Caki2 (cell line): ENCODE measurements at places on chromosomes 4 and X. TPM values are rescaled to one million over a fixed set of nuclear protein-coding genes. Genes with fewer than 3 reads are reported as not detected.
A peak's percentile ranks its signal among the peaks of the same experiment; 100 is the strongest.

FREM3 gene
- total RNA-seq, result not detected in 2 replicates

DNA sequence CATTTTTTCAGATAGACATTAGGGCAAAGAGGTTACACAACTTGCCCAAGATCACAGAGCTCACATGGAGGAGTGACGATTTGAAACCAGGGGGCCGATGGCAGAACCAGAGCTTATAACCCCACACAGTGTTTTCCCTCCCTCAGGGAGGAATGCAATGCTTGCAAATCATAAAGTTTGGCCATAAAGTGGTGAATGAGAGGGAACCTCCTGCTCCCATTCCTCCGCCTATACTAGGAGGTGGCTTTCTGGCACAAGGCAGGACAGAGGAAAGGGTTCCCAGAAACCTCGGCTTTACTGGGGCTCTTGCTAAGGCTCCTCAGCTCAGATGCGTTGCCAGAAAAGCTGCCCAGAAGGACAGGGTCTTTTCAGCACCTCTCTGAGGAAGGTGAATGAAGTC, 19.3 kb downstream of the TMEM154 start:
- no peak for DNase-seq

GRCh38 chr4:93779228-93779627, 49.3 kb upstream of the ATOH1 start:
- no peak for DNase-seq

- DNase-seq, result no peak
These were observed 30.7 kb upstream of the RAPGEF2 start for GRCh38 chr4:159071969-159072765.

GRCh38 chr4:186723292-186724057, at the start of gene FAT1:
Gene FAT1 (minus strand): TSS chr4:186723856. CDS start chr4:186709827, 14,029 bp downstream.
- peak; percentile 53 for DNase-seq

SSX4 gene
- total RNA-seq, result not detected in 2 replicates

PDGFRA gene
- 0.41 and 0.88 TPM in 2 replicates for total RNA-seq

- DNase-seq, result no peak
These were observed 15.0 kb downstream of the TLR7 start for GRCh38 chrX:12881914-12882313.

ZNF185 gene
- 6.0 and 7.2 TPM in 2 replicates for total RNA-seq

GRCh38 chr4:94960708-94961107, 203.0 kb downstream of the BMPR1B start:
- no peak for DNase-seq

SPANXD gene
- not detected in 2 replicates for total RNA-seq

- DNase-seq, result no peak
These were observed 31.9 kb downstream of the REPS2 start for GRCh38 chrX:16978193-16978984.

DCLK2 gene
- 11.1 and 29.7 TPM in 2 replicates for total RNA-seq

- no peak for DNase-seq
These were observed 171.4 kb downstream of the GPC3 start for GRCh38 chrX:133813971-133814370.

DNA sequence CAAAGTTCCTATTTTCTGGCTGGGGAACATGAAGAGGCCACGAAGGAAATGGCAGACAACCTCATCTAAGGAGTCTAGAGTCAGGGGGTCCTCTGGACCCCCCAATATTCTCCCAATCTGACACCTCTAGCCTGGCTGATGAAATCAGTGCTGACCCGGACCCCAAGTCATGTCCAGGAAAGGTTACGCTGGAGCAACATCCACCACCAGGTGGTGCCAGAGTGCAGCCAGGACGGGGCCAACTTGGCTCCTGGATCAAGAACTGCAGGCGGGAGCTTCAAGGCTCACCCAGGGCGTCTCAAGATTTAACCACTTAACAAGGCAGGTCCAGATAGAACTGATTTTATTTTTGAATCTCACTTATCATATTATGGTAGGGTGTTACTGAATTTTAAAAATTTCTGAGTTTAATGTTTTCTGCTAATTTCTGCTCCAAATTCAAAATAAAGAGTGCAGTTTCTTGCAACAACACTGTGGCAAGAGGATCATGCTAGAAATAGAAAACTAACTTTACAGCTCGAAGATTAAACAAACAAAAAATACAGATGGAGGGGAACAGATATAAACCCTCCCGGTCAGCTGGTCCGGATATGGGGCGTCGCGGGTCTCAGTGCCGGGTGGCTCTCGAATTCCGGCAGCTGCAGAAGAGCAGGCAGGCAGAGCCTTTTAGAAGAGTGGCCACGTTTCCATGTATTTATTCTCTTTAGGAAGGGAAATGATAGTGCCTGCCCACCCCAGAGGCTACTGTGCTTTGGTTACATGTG, 135.5 kb downstream of the AFAP1 start:
- DNase-seq, result peak; percentile 55

DNA sequence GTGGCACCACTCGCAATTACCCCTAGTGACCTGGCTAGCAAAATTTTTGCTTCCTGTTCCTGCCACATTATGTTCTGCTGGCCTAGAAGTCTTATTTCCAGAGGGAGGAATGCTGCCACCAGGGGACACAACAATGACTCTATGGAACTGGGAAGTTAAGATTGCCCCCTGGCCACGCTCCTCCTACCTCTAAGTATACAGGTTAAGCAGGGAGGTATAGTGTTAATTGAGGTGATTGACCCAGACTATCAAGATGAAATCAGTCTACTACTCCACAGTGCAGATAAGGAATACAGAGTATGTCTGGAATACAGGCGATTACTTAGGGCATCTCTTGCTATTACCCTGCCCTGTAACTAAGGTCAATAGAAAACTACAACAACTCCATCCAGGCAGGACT, 48.8 kb upstream of the SMARCAD1 start:
- no peak for DNase-seq

- DNase-seq, result no peak
These were observed 76.7 kb upstream of the NDST3 start for GRCh38 chr4:117957571-117957970.

DNA sequence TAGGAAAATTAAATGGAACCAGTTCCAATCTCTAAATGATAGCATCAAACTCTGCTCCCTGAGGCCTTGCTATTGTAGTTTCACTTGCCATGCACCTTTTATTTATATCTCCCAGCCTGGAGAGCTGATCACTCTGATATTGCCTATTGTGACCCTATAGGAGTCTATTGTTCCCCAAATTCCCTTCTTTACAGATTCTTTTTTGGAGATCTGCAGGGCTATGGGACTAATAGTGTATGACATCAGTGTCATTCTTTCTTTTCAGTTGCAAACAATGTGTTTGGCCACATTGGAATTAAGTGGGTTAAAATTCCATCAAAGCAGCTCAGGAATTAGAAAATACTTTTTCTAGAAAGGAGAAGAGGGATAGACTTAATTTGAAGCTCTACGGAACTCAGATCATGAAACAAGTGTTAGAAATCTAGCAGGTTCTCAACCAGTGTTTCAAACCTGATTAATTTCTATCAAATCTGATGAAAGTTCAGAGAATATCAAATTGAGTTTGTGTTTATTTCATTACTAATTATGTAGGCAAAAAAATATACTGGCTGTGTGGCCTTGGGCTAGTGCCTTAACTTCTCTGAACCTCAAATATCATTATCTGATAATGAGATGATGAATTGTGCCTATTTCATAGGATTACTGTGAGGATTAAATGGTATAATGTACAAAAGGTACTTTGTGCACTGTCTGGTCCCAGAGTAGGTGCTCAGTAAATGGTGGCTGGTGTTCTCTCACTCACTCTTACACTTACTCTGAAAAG, 71.4 kb downstream of the COL4A6 start:
- no peak for DNase-seq

- no peak for DNase-seq
These were observed 45.7 kb upstream of the AGA start for GRCh38 chr4:177487977-177488376.

SUPT20HL2 gene
- total RNA-seq, result not detected in 2 replicates

DNA sequence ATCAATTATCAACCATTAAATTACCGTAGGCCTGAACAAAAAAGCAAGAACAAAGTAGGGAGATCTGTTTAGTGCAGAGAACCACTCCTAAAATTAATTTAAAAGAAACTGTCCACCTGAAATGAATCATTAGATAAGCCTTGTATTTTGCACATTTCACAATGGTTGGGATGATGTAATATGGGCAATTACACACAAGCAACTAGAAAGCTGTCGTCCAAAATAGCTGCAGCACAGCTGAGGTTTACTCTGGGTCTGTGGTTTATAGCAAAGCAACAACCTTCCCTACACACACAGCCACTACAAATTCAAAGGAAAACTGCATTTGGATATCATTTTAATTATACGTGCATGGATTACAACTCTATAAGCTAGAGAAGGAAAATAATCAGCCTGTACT, 28.5 kb downstream of the PCDH19 start:
- DNase-seq, result no peak

ARAP2 gene
- 1.5 and 2.1 TPM in 2 replicates for total RNA-seq

CCNB3 gene
- 1.4 TPM in 1 of 2 replicates, not detected in the other for total RNA-seq

- DNase-seq, result no peak
These were observed 111.5 kb downstream of the NR3C2 start for GRCh38 chr4:148330724-148331123.

CSAG3 gene
- not detected in 2 replicates for total RNA-seq
